ENCODE measurements at places on chromosomes 12 and 14.

- DNase-seq, result no peak
These were observed 44.6 kb upstream of the GCH1 start for GRCh38 chr14:54947230-54947629.

GRCh38 chr12:121711361-121712189 is 977 bp upstream of the TMEM120B start:
- no peak for DNase-seq

GRCh38 chr12:116933512-116934246 is 22.9 kb downstream of the FBXW8 start:
- no peak for DNase-seq

GRCh38 chr14:76550534-76550933 is 174.6 kb downstream of the ESRRB start:
- no peak for DNase-seq

GRCh38 chr14:67192366-67192765 is 3.1 kb downstream of the GARIN2 start:
- no peak for DNase-seq

DNA sequence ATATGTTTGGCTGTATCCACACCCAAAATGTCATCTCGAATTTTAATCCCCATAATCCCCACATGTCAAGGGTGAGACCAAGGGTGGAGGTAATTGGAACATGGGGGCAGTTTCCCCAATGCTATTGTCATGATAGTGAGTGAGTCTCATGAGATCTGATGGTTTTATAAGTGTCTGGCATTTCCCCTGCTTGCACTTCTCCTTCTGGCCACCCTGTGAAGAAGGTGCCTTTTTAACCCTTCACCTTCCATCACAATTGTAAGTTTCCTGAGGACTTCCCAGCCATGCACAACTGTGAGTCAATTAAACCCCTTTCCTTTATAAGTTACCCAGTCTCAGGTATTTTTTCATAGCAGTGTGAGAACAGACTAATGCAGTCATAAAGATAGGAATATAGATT is 216.7 kb upstream of the SSTR1 start:
- no peak for DNase-seq

- DNase-seq, result no peak
These were observed 11.7 kb downstream of the CINP start for GRCh38 chr14:102351023-102351422.

DNA sequence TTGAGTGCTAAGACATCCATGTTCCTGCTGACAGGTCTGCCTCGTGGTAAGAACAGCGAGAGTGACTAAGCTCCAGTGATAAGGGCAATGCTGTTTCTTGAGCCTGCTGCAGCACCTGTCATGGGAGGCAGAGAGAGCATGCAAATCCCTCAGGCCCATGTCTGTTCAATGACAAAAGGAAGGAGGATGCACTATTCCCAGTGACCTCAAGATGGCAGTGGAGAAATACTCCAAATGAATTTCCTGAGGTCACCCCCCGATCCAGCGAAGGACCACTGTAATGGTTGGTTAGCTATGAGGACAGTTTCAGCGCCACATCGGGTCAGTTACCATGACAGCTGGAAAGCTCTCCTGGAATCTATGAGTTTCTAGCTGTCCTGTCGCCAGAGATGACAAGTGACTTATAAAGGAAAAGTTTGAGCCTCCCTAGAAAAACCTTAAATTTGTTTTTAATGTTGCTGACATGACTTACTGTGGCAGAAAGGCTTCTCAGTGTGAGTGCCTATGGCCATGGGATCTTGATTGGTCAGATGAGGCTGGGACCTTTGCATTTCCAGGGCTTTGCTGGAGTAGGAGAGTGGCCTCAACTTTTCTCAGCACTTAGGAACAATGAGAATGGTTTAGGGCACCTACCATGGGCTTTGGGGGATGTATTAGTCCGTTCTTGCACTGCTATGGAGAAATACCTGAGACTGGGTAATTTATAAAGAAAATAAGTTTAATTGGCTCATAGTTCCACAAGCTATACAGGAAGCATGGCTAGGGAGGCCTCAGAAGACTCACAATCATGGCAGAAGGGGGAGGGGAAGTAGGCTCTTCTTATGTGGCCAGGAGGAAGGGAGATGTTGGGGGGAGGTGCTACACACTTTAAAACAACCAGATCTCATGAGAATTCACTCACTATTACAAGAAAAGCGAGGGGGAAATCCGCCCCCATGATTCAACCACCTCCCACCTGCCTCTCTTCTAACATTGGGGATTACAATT is 88.0 kb upstream of the TMEM260 start:
- no peak for DNase-seq
